ENCODE measurements at places on chromosomes 2 and 18. TPM values are rescaled to one million over a fixed set of nuclear protein-coding genes. Genes with fewer than 3 reads are reported as not detected.
A peak's percentile ranks its signal among the peaks of the same experiment; 100 is the strongest.

ELMOD3 gene
- total RNA-seq: 6.9 TPM

LRATD1 gene
- total RNA-seq: 2.3 TPM

EVA1A gene
- total RNA-seq: 4.3 TPM

RBBP8 gene
- 63.4 TPM for total RNA-seq

LIPG gene
- total RNA-seq: 11.8 TPM

EFR3B gene
- 8.8 TPM for total RNA-seq

GRCh38 chr2:110115291-110116032 lies at the start of gene MALL:
Gene MALL, minus strand, starts transcription at chr2:110115822. Its CDS starts 30 bp downstream, at chr2:110115792.
- peak within 1 kb of the TSS; percentile 60 for H3K4me3 ChIP-seq
- no peak for DNase-seq
- H3K4me1 ChIP-seq: peaks cover 4% of the 10 kb centered on the region

- no peaks in the 10 kb centered on the region for H3K36me3 ChIP-seq
- no peak for DNase-seq
- no peaks in the 10 kb centered on the region for H3K27me3 ChIP-seq
- H3K27ac ChIP-seq: no peak overlapping the region
These were observed 28.3 kb downstream of the MALT1 start for GRCh38 chr18:58699551-58699950.

GRCh38 chr18:21362831-21363230 lies 120.8 kb downstream of the GREB1L start:
- H3K4me3 ChIP-seq: no peak overlapping the region
- no peak for DNase-seq
- H3K36me3 ChIP-seq: no peaks in the 10 kb centered on the region
- peaks cover 14% of the 10 kb centered on the region for H3K4me1 ChIP-seq

DNA sequence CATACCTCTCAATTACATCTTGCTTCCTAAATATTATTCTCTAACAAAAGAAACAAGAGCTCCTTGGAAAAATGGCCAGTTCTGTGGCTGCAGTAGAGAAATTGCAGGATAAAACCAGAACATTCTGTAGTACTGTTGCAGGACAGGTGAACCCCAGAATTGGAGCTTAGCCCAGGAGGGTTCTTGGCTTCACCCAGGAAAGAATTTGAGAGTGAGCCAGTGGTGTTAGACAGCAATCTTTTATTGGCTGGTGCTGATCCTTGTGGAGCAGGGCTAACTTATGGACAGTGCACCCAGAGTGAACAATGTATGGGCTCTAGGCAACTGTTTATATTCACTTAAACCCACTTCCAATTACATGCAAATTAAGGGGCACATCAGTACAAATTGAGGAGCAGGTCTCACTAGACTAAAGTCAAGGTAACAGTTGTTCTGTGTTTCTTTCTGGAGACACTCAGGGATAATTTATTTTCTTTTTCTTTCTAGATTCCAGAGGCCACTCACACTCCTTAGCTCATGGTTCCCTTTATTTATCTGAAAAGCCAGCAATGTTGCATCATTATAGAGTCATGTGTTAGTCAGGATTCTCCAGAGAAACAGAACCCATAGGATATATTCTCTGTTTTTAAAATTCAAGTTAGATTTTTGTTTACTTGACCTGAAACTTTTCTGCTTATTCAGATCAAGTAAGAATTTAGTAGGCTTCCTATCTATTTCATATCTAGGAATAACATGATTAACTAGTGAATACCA lies 348.1 kb downstream of the CCDC85A start:
- no peak overlapping the region for H3K27ac ChIP-seq
- no peaks in the 10 kb centered on the region for H3K4me1 ChIP-seq
- H3K27me3 ChIP-seq: no peaks in the 10 kb centered on the region
- no peak overlapping the region for H3K4me3 ChIP-seq
- no peak for DNase-seq
- H3K36me3 ChIP-seq: no peaks in the 10 kb centered on the region

DNA sequence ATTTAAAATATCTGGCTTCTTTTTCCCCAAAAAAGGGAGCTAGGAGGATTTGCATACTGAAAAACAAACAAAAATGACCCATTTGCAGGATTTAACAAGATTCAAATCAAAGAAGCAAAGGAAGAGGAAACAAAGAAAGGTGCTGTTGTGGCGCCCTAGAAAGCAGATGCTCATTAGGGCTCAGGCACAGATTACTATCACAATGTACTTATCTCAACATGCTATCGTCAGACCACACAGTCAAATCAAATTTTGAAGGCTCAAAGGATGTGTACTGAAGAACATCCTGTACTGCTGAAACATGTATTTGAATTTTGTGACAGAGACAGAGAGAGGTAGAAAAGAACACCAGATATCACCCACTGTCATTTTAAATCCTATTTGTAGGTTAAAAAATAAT lies 10.9 kb downstream of the RBMS1 start:
- peaks cover 12% of the 10 kb centered on the region for H3K4me1 ChIP-seq
- no peak overlapping the region for H3K4me3 ChIP-seq
- no peaks in the 10 kb centered on the region for H3K27me3 ChIP-seq
- no peaks in the 10 kb centered on the region for H3K36me3 ChIP-seq
- H3K27ac ChIP-seq: no peak overlapping the region
- DNase-seq: no peak

DNA sequence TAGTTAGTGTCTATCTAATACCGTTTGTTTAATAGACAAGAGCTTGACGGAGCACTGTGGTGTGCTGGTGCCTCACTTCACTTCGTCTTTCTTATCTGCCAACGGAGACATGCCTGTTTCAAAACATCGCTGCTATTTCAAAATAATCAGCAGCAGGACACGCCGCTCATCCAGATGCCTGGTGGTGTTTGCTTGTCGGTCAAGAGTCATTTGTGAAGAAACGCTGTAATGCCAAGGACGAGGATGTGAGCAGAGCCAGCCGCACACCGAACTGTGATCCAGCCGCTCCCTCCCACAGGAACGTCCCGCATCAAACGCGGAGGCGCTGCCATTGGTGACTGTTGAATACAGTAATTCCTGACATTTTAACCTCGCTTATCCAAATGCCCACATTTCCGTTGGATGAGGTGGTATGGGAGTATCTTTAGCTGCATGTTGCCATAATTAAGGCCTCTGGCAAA lies 432.4 kb downstream of the FBXO15 start:
- H3K4me3 ChIP-seq: no peak overlapping the region
- H3K4me1 ChIP-seq: no peaks in the 10 kb centered on the region
- DNase-seq: no peak
- no peaks in the 10 kb centered on the region for H3K27me3 ChIP-seq
- no peak overlapping the region for H3K27ac ChIP-seq

DNA sequence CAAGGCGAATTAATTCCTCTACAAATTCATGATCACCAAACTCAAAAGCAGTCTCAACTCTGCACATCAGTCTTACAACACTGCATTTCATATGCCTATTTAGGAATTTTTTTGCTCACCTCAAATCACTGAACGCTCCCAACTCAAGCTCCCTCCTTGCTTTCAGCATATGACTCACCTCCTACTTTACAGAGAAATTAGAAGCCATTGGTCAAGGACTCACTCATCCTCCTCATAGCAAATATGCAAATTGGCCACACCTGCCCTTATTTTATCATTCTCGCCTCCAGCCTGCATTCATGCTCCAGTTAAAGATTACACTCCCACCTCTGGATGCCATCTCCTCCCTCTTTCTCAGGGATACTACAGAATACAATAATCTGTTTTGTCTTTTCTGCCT lies 148.8 kb downstream of the MBD2 start:
- DNase-seq: no peak
- H3K36me3 ChIP-seq: no peaks in the 10 kb centered on the region
- H3K4me3 ChIP-seq: no peak overlapping the region
- H3K27ac ChIP-seq: no peak overlapping the region
- H3K4me1 ChIP-seq: no peaks in the 10 kb centered on the region
